ENCODE measurements at places on chromosomes 7 and 10.

GRCh38 chr10:92164036-92164696, 126.7 kb downstream of the CPEB3 start:
- DNase-seq = no peak

GRCh38 chr7:68707958-68708357, 890.3 kb upstream of the AUTS2 start:
- no peak for DNase-seq

DNA sequence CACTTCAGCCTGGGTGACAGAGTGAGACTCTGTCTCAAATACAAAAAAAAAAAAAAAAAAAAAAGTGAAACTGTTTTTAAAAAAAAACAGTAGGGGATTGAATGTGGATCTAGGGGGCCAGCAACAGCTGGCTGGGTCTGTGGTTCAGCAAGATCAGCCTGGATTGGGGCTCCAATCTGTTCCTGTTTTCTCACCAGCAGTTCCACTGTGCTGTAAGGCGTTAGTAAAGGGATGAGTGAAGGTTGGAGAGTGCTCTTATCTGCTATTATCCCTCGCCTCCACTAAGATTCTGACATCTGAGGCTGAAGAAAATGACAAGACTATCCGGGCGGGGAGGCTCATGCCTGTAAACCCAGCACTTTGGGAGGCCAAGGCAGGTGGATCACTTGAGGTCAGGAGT, 41.6 kb upstream of the GTF2IRD1 start:
- no peak for DNase-seq

- DNase-seq = no peak
Measured at GRCh38 chr10:3265088-3265487, 92.5 kb upstream of the PITRM1 start.

GRCh38 chr10:79178614-79179163, 109.9 kb downstream of the ZMIZ1 start:
- DNase-seq = no peak

DNA sequence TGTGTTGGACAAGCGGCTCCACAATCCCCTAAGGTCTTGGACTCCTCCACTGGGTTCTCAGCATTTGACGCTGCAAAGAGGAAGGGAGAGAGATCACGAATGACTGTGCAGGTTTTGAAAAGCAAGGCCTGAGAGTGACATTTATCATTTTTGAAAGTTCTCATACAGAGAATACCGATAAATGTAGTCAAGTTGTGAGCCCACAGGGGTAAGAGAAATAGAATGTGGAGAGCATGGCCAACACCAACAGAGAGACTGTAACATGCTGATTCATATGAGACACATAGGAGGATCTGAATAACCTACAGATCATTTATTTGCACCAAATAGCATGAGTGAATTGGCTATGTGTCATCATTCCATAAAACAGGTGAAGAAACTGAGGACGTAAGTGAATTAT, 230.5 kb upstream of the MBL2 start:
- no peak for DNase-seq

GRCh38 chr7:107913851-107914250, 22.9 kb downstream of the DLD start:
- DNase-seq = no peak

- no peak for DNase-seq
Measured at GRCh38 chr10:93865794-93866425, 27.9 kb upstream of the SLC35G1 start.

DNA sequence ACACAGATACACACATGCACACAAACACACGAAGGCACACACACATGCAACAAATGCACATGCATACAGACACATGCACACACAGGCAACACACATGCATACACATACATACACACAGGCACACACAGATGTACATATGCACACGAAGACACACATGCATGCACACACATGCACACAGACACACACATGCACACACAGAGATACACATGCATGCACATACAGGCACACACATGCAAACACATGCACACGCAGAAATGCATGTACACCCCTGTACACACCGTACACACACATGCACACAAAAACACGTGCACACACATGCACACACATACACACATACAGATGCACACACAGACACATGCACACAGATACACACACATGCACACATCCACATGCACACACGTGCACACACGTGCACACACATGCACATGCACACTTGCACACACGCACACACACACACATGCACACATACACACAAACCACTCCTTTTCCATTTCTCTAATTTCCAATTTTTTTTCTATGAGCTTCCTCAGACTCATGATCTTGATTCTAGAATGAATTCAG, 63.3 kb upstream of the CCZ1B start:
- no peak for DNase-seq

- no peak for DNase-seq
Measured at GRCh38 chr7:25444991-25445390, 216.7 kb upstream of the NPVF start.

- DNase-seq = no peak
Measured at GRCh38 chr10:43688348-43688892, 39.7 kb upstream of the ZNF32 start.

DNA sequence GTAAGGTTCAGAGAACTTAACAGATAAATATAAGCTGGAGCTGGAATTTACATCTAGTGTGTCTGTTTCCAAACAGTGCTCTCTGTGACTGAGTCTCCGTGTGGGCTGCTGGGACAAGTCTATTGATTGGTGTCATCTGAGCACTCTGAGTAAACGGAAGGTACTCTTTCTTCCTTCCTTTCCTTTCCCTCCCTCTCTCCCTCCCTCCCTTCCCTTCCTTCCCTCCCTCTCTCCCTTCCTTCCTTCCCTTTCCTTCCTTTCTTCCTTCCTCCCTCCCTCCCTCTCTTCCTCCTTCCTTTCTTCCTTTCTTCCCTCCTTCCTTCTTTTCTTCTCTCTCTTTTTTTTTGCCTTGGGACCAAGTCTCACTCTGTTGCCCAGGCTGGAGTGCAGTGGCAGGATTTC, 61.8 kb downstream of the ANKRD61 start:
- DNase-seq = no peak

DNA sequence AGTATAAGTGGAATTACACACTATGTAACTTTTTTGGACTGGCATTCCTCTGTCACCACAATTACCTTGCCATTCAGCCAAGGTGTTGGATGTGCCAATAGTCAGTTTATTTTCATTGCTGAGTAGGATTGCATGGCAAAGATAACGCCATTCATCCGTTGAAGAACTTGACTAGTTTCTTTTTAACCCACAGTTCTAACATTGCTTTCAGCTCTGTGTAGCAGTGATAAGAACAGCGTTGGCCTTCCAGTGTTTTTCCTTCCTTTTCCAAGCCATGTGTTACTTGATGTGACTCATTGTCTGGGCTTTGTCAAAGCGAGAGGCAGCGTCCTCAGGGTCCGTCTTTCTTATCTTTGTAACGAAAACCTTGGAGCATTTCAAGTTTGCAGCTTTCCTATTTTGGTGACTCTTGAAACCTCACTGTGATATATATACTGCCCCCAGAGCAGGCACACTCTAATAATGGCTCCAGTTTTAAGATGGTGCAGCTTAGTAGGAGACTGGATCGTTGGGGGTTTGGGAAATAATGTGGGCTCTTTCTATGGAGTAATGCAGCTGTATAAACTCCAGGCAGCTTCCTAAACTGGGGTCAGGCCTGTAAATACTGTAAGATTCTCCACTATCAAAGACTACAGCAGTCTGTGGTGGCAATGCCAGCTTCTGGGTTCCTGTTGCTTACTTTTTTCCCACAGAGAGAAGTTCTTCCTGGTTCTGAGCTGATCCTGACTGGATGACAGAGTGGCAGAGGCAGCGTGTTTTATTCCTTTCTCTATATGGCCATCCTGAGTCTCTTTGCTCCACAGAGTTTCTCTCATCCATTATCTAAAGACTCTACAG, 41.7 kb downstream of the AKR1E2 start:
- DNase-seq = no peak

DNA sequence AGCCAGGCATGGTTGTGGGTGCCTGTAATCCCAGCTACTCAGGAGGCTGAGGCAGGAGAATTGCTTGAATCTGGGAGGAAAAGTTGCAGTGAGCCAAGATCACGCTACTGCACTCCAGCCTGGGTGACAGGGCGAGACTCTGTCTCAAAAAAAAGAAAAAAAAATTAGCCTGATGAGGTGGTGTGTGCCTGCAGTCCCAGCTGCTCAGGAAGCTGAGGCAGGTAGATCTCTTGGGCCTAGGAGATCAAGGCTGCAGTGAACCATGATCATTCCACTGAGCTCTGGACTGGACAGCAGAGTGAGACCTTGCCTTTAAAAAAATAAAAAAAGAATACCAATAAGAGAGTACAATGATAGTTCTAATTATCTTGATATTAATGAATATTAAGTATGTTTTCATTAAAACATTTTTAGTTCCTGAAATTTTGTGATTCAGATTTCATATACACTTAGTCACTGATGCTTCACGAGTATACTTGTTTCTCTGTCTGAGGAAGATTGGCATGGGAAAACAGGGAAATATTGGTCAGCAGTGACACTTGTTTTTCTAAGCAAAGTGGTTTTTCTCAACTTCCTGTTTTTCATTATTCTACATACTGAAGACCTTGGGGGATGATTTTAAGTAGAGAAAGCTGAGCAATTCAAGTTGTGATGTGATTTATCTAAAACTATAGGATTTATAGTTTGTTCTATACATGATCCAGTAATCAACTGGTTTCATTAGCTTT, 76.8 kb downstream of the ADK start:
- DNase-seq = no peak

GRCh38 chr7:83930262-83930661, 264.3 kb downstream of the SEMA3A start:
- DNase-seq = no peak

- no peak for DNase-seq
Measured at GRCh38 chr10:104429846-104430245, 76.2 kb downstream of the CFAP58 start.

GRCh38 chr7:138226745-138227279, 150.6 kb downstream of the AKR1D1 start:
- DNase-seq = no peak

GRCh38 chr7:7554021-7554432, 12.7 kb upstream of the MIOS start:
- no peak for DNase-seq

GRCh38 chr7:148303295-148304082, 287.1 kb upstream of the C7orf33 start:
- no peak for DNase-seq

- no peak for DNase-seq
Measured at GRCh38 chr10:114380060-114380459, 24.2 kb downstream of the AFAP1L2 start.

GRCh38 chr7:116672596-116673456, 830 bp downstream of the MET start:
- no peak for DNase-seq

GRCh38 chr7:117386110-117386706, 41.1 kb downstream of the ASZ1 start:
- DNase-seq = no peak

DNA sequence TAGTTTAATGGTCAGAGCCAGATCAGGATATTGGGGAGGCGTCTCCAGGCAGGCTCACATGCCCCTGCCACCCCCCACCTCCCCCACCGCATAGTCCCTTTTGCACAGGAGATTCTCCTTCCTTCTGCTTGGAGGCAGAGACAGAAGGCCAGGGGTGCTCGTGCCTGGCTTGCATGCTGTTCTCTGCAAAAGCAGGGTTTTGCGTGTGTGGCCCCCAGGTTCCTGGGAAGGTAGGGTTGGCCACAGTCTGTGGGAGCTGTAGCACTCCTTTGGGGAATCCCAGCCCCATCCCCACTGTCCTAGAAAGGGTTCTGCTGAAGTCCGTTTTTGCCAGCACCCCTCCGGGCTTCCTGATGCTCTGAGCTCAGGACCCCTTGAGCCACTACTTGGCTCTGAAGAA, 1.9 kb upstream of the TCERG1L start:
- DNase-seq = no peak

DNA sequence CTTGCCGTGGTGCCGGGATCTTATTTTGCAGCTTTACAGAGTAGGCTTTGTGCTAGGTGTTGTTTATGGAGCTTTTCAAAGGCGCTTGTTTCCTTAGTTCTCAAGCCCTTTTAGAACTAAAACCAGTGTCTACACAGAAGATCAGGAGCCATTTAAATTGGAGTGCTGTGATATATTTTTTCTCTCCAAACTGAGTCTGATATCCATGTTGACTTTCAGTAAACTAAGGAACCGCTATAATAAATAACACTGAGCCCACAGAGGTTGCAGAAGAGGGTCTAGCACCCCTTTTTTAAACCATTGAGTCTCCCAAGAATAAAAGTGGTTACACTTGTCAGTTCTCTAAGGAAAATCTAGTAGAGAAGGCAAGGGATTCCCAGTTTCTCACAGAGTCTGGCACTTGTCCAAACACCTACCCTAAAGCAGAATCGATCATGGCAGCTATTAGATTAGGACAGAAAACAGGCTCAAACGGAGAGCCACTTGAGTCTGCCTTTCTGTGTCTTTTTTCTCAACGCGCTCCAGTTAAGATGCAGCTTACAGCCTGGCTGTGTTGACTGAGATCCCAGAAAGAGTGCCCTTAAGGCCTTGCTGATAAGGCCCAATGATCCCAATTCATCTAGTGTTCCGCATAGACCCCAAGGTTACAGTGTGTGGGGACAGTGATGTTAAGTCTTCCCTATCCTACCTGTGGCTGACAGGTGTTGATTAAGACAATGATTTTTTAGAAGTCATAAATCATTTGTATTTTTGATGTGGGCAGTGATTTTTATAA, 804 bp downstream of the TMEM106B start:
- no peak for DNase-seq

GRCh38 chr10:1142596-1142995, 86.4 kb downstream of the WDR37 start:
- DNase-seq = no peak

DNA sequence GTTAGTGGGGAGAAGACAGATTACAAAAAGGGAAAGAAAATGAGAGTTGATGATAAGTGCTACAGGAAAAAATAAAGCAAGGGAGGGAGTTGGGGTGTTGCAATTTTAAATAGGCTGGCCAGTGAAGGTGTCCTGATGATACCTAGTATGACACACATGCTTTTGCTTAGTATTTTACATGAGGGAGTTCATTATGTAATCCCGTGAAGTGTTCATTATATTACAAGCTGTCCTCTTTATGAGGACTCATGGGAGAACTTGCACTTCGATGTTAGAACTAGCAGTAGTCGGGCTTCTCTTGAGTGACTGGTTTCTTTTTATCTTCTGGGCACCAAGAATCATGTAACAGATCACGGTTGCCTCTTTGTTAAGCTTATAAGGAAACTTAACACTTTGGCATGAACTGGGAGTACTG, 102.3 kb upstream of the MTPN start:
- DNase-seq = no peak

- DNase-seq = no peak
Measured at GRCh38 chr10:115829521-115830205, 443.3 kb downstream of the GFRA1 start.
